Fibroblast of skin of abdomen (primary cell): ENCODE measurements at places on chromosomes 7 and 10.

- DNase-seq, result no peak
These were observed 10.1 kb downstream of the GPR146 start for GRCh38 chr7:1054438-1054837.

GRCh38 chr10:110426294-110427181 is 71.2 kb upstream of the DUSP5 start:
- DNase-seq, result peak; percentile 89

- DNase-seq, result peak; percentile 16
These were observed 28.9 kb downstream of the MGAM start for GRCh38 chr7:142024547-142024946.

DNA sequence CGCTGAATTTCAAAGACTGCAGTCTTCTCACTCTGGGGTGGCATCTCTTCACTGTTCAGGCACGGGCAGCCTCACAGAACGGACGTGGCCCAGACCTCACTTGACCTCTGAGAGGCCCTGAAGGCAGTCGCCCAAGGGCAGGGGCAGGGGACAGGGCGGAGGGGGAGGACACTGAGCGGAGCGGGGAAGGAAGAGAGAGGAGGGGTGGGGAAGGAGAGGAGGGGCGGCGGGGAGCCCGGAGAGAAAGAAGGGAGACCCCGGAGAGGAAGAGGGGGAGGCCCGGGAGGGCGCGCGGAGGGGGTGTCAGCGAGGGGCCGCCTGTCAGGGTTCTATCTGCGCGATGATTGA is 58.7 kb upstream of the COMTD1 start:
- no peak for DNase-seq

DNA sequence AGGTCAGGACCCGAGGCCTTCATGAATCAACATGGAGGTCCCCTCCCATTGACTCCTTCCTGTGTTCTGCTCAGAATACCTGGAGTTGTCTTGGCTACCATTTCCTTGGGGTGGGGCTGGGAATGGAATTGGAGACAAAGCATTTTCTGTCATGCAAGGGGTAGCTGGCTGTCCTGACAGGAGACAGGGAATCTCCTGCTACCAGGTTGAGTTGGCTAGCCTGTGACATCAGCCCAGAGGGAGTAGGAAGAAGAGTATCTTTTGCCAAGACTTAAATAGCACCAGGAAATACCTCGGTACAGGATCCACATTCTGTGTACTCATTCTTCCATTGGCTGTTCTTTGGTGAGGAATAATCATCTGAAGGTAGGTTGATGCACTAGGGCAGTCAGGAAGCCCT is 4.9 kb downstream of the ZDHHC16 start:
- no peak for DNase-seq

GRCh38 chr10:131980761-131981428 is 828 bp downstream of the BNIP3 start:
- DNase-seq, result no peak

- DNase-seq, result no peak
These were observed 338.9 kb downstream of the GALNT17 start for GRCh38 chr7:71470830-71471229.
